ENCODE measurements at places on chromosomes 5 and 9. TPM values are rescaled to one million over a fixed set of nuclear protein-coding genes. Genes with fewer than 3 reads are reported as not detected.
A peak's percentile ranks its signal among the peaks of the same experiment; 100 is the strongest.

DNA sequence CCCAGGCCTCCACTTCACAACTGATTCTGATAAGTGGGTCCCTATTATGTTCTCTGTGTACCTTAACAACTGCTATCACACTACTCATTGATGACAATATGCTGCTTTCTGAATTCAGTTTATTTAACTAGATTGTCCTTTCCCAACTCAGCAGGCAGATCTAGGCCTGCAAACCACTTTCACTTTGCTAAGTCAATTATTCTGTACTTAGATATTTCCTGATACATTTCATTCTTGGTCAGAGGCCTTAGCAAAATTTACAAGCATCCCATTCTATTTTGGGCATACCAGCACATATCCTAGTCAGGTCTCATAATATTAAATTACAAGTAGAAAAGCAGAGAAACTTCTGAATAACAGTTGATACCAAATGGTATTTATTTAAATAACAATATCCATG, 235.7 kb upstream of the HAPLN1 start:
- ATAC-seq: no peak

- no peak for ATAC-seq
Measured at GRCh38 chr5:67393211-67393610, 196.6 kb upstream of the CD180 start.

Gene DCTN4
- 41.9 TPM for total RNA-seq

DNA sequence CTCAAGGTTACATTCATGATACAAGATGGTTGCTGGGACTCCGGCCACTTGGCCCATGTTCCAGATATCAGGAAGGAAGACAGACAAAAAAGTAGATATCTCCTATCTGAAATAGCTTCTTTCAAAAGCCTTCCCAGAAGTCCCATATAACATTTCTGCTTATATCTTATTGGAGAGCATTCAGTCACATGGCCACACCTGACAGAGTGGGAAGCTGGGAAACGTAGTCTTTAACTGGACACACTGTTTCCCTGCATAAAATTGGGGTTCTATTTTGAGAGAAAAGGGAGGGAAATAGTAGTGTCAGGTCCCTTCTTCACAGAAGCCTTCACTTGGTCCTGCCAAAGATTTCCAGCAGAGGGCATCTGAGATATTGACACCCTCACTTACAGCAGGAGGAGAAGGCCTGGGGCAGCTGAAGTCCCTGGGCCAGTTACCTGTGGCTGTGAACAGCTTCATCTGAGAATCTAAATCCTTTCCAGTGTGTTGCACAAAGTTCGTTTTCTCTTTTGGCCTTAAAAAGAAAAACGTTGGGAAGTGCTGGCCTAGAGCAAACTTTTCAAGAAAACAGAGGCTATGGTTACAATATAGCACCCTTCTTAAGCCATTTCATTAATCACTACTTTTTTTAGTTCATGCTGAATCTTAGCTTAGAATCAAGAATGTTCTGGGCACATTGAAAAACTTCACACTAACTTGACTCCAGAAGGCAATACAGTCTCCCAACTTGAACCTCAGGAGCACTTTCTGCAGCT, 33.5 kb downstream of the SPEF2 start:
- peak; percentile 97 for ATAC-seq

DNA sequence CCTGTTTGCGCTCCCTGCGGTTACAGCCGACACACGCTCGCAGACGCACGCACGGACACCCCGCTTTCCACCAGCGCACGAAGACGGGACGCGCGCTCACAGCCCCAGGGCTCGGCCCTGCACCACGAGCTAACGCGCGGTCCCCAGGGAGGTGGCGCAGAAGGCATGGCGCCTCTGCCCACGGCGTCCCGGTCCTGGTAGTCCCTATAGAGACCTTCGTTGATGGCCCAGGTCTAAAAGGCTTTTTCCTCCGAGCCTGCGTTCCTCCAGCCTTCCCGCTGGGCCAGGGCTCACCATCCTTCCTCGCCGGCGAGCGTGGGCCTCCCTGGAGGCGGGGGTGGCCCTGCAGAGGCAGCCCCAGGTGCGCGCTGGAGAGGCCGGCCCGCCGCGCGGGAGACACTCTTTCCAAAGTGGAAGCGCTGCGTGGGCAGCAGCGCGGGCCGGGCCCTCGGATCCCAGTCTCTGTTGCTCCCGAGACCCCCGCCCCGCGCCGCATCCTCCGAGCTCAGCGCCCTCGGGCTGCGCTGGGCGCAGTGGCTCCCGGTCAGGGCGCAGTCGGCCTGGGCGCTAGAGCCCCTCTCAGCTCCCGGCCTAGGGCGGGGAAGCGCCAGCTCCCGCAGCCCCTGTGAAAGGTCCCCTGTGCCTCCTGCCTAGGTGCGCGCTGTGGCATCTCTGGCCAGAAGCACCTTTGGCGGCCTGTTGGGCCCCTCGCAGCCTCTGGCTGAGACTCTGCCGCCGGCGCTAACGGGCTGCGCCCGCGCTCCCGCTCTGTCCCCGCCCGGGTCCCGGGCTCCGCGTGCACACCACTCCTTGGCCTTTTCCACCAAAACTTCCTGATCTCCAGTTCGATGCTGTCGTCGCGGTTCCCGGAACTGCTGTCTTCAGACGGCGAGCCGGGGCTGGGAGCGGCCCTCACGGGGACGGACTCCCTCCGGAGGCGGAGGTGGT, 31.9 kb upstream of the FANCC start:
- ATAC-seq: no peak

DNA sequence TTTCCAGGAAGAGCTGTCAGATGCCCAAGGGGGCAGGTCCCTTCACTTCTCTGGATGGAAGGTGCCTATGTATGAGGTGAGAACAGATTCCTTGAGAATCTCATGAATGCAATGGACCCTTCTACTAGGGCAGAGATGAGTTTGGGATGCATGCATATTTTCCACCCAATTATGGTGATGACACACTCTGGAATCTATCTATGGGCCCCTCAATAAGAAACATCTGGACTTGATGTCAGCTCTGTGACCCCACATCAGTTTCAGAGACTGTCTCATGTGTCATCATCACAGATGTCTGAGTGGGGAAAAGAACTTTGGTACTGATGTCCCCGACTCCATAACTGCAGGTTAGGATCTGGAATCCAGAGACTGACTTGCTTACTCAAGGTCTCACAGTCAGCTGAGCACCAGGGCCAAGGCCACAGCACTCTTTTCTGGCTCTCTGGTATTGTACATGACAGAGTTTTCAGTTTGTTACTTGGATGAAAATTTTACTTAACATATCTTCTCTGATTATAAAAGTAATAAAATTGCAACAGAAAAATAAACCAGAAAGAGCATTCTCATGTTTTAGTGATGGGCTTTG, 177.0 kb downstream of the DCP2 start:
- no peak for ATAC-seq

Gene ANGPTL2
- total RNA-seq: not detected

GRCh38 chr9:38337706-38338264, 54.7 kb upstream of the ALDH1B1 start:
- ATAC-seq: no peak

GRCh38 chr5:127192836-127193338, 97.7 kb upstream of the MEGF10 start:
- ATAC-seq: no peak

GRCh38 chr9:38355115-38355514, 37.4 kb upstream of the ALDH1B1 start:
- ATAC-seq: no peak

Gene PCDHA1
- total RNA-seq: not detected

DNA sequence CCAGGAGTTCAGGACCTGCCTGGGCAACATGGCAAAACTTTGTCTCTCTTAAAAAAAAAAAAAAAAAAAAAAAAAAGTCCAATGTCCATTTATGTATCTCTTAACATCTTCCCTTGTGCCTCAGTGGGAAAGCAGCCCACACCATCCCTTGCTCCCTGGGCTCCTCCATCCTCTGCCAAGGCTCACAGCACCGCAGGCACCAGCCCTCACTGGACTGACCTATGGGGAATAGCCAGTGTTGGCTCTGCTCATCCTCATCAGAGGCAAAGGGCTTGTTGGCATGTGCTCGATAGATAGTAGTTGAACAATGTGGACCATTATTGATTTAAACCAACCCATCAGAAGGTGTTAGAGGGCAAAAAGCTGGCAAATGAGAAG, 61.8 kb upstream of the LRRTM2 start:
- no peak for ATAC-seq

- no peak for ATAC-seq
Measured at GRCh38 chr5:142106061-142106460, 2.5 kb upstream of the NDFIP1 start.

Gene NMUR2
- total RNA-seq: not detected

Gene FOXD4L3
- total RNA-seq: 0.16 TPM

DNA sequence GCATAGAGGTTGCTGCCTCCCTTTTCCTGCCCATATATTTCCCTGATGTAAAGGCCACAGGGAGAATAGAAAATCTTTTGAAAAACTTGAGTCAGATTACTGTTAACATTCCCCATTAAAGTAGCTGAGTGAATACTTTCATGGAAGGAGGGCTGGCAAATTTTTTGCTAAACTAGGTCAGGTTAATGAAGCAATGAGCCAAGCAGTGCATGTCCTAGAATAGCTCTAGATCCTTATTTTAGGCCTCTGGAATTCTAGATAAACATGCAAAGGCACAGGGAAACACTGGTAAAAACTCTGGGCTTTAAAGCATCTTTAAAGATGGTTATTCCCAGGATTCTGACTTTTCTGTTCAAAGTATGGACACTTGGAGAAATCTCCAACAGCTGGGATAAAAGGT, 27.9 kb downstream of the TTC1 start:
- ATAC-seq: no peak

Gene FGF1
- total RNA-seq: not detected

GRCh38 chr9:123725389-123725788, 204.5 kb downstream of the DENND1A start:
- ATAC-seq: no peak

DNA sequence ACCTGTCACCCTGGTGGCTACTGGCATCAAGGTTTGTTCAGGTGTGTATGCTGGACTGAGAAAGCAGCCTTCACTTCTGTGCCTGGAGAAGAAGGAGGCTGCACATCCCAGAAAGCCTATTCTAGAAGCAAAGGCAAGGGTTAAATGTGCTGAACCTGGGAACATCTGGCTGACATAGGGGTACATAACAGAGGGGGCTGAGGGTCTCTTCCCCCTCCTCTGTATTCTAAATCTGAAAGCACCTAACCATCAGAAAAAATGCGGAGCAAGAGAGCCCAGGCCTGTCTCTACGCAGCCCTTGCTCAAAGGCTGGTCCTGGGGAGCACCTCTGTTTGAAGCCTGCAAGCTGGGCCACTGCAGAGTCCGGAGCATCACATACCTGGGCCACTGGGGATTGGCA, 53.2 kb upstream of the FSTL4 start:
- ATAC-seq: no peak

DNA sequence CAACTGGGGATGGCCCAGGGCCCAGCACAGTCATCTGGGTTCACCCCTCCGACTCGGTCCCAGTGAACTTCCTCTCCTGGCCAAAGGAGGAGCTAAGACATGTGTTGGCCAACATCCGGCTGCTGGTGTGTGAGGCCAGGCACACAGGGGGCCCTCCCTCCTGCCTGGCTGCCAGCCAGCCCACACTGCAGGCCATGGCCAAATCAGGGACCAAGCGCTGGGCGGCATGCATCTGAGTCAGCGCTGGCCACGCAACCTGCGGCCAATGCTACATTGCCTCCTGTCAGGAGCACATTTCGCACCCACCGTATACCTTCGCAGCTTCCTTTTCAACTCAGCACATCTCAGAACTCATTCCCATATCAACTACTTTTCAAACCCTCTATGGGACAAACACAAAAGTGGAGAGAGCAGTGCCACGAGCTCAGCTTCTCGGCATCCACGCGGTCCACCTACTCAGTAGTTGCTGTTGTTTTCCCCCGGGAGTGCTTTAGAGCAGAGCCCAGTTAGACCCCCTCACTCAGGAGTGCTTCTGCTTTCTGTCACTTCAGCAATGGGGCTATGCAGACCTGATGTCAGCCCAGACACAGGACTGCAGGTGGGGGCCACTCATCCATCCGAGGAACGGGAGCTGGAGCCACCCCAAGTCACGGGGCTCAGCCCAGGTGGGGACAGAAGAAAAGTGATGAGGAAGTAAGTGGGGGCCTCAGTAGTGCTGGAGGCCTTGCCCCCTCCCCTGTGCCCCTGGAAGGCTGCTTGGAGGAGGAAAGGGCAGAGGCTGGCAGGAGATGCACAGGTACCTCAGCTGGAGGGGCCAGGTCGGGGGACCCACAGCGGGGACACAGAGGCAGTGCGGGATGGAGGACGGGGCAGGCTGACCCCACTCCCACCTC, 13.9 kb downstream of the NINJ1 start:
- ATAC-seq: peak; percentile 69

GRCh38 chr5:128782446-128782845, 182.8 kb upstream of the SLC27A6 start:
- ATAC-seq: no peak

Gene AGPAT2
- total RNA-seq: 15.6 TPM

DNA sequence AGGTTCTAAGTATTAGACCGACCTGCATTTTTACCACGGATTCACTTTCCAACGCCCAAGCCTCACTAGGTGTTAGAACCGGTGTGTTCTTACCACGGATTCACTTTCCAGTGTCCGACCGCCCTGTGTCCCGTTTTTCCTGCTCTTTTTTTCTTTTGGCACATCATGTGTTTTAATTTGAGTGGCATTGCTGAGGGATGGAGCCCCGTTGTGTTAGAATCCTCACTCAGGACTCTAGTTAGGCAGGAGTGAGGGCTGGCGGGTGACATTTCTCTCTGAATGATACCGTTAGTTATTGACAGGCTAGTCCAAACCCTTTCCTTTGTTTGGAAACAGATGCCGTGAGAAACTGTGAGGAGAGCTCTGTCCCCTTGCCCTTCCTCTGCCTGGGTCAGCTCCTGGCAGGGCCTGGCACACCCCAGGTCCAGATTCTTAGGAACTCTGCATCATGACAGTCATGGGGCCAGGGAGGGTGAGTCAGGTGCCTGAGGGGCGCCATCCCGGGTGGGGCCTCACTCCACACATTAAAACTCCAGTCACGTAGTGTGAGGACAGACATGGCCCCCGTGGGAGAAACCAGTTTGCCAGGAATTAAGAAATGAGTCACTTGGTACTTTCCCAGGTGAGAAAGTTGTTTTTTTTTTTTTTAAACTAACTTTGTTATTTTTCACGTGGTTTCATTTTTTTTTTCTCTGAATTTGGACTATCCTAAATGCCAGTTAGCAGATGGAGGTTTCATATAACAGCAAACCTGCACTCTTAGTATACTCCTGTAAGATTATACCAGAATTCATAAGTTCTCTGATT, 15.8 kb downstream of the EXOC3 start:
- peak; percentile 96 for ATAC-seq

Gene TSSK1B
- not detected for total RNA-seq

DNA sequence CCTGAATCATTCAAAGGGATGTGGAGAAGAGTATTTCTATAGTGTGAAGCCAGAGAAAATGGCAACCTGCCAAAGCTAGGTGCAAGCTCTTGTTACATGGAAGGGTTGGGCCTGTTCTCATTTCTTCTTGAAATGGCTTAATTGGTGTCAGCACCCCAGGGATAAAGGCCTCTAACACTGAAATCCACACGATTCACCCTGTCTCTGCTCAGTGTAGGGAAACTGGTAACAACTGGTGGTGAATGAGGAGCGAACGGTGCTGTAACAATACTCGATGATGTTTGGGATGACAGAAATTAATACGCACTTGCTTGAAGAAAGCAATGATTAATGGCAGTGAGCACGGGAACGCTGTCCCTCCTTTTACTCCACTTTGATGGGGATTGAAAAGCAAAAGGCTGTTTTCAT, 16.2 kb downstream of the PBX3 start:
- ATAC-seq: no peak

Gene SPEF2
- total RNA-seq: 6.7 TPM

- no peak for ATAC-seq
Measured at GRCh38 chr9:35669331-35670145, 4.2 kb upstream of the CA9 start.

Gene SHROOM1
- total RNA-seq: 3.4 TPM

GRCh38 chr5:56457887-56458812, 225.0 kb upstream of the ANKRD55 start:
- ATAC-seq: no peak

Measured in activated T-helper 17 cell treated with anti-CD3 and anti-CD28 coated beads, Interleukin-2, amount 50 U/mL, for 72 hours (primary cell).